NCI-H1048 (cell line): ENCODE measurements at places on chromosomes 16 and 17.

DNA sequence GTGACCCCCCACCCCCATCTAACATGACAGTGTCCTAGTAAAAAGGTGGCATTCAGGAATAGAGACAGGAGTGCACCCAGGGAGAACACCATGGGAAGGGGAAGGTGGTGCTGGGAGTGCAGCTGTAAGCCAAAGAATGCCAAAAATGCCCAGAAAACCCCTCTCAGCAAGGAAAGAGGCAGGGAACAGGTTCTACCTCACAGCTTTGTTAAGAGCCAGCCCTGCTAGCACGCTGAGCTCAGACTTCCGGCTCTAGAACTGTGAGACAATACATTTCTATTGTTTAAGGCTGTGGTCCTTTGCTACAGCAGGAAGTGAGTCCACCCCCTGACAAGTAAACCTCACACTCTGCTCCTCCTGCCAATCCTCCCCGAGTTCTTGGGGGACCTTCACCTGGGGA lies 302.4 kb upstream of the N4BP1 start:
- no peak for DNase-seq

DNA sequence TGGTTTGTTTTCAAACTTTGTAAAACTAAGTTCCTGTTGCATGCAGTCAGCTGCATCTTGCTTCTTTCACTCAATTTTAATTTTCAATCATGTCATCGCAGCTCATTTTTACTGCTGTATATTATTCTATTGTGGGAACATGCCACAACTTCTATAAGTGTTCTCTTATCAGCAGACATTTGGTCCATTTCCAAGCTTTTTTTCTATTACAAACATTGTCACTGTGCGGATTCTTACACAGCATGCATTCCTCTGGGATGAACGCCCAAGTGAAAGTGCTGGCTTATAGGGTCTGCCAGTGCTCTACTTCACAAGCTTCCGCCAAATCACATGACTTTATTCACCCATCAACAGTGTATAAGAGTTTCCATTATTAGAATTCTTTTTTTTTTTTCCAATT lies 22.7 kb downstream of the GINS3 start:
- no peak for DNase-seq

DNA sequence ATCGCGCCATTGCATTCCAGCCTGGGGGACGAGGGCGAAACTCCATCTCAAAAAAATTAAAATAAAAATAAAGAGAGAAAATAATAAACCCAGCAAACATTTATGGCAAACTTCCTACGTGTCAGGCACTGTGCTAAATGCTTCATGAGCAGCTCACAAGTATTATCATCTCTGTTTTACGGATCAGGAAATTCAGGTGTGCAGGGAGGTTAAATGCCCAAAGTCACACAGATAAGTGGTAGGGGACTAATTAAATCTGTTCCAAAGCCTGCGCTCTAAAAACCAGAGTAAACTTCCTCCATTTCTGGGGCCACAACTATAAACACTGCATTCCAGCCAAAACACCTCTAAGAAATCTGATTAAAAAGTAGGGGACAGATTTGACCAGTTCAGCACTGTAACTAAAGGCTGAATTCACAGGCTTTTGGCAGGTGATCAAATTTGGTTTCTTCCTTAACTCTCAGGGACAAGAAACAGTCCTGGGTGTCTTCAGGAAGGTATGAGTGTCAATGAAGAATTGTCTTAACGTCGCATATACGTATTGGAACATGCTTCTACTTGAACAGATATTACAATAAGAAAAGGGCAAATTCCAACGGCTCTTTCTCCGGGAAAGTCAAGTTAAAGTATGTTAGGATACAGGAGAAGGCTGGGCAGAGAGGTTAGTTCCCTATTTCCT lies 996 bp downstream of the STRADA start:
- no peak for DNase-seq

- no peak for DNase-seq
Measured at GRCh38 chr17:11535231-11535630, 63.0 kb upstream of the DNAH9 start.

DNA sequence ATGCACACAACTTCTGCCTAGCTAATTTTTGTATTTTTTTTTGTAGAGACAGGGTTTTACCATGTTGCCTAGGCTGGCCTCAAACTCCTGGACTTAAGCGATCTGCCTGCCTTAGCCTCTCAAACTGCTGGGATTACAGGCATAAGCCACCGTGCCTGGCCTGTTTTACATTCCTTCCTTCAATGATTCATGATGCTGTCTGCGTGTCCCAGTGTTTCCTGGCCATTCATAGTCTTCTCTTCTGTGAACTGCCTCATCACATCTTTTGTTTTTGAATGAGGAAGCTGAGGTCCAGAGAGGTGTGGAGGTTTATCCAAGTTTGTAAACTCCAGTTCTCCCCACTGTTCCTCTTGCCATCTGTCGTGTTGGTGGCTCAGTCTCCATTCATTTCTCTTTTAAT lies 64.5 kb upstream of the MED9 start:
- no peak for DNase-seq

DNA sequence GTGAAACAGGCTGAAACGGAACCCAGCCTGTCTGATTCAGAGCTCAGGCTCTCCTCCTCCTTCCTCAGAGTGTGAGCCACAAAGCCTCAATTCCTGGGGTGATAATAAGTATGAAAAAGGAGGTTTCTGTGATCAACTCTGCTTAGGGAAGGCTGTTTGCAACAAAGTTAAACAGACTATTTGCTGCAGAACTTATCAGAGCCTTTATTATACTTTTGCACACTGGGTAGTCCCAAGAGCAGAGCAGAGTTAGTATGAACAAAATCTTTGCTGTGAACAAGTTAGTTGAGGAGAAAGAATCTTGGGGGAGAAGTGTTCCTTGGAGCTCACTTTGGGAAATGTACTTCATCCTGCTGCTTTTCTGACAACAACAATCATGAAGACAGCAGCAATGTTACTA lies 67.4 kb downstream of the MRM1 start:
- DNase-seq, result no peak

DNA sequence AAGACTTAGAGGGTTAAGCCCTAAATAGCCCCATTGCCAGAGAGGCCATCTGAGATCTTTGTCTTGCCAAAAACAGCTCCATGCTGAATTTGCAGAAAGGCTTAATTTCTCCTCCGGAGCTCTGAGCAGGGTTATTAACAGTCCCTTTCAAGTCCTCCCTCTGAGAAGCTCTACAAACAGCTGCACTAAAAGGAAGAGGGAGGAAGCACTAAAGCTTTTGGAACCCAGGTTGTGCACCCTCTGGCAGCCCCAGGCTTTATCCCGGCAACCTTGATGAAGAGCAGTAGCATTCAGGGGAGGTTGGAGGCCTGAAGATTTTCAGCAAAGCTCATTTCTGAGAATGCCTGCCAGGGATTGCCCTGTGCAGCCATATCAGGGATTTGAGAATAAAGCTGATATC lies 554.7 kb downstream of the RBFOX1 start:
- DNase-seq, result no peak

GRCh38 chr16:68342620-68343019 lies 31.8 kb downstream of the PRMT7 start:
- no peak for DNase-seq

DNA sequence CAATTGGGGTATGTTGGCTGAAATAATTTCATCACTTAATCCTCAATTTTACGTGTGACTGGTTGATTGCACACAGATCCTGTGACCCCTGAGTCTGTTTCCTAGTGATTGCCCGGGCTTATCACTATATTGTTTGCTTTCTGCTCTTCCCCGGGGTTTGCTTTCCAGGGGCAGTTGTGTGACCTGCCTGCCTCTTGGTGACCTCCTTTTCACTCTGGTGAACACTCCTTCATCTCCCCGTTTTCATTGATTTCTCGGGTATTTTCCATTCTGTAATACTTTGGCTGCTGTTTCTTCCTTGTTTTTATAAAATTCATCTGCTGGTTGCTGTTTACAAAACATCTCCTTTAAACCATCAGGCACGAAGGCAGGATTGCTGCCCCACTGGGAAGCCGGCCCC lies 36.0 kb downstream of the NTN1 start:
- DNase-seq, result no peak

GRCh38 chr16:7209598-7209997 lies 123.0 kb upstream of the RBFOX1 start:
- DNase-seq, result no peak

- no peak for DNase-seq
Measured at GRCh38 chr16:23301251-23302044, 654 bp upstream of the SCNN1B start.

GRCh38 chr16:81515281-81515680 lies 70.7 kb downstream of the CMIP start:
- no peak for DNase-seq

DNA sequence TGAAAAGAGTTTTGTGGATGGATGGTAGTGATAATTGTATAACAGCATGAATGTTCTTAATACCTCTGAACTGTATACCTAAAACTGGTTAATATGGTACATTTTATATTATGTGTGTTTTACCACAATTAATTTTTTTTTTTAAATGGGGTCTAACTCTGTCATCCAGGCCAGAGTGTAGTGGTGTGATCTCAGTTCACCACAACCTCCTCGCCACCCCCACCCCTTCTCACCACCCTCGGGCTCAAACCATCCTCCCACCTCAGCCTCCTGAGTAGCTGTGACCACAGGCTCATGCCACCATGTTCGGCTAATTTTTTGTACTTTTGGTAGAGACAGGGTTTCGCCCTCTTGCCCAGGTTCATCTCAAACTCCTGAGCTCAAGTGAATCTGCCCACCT lies 123.2 kb downstream of the CDRT15L2 start:
- no peak for DNase-seq
